Fibroblast of skin of right biceps (primary cell): ENCODE measurements at places on chromosomes 7 and 10.

- DNase-seq = no peak
Measured at GRCh38 chr10:29929006-29929405, 130.4 kb downstream of the JCAD start.

DNA sequence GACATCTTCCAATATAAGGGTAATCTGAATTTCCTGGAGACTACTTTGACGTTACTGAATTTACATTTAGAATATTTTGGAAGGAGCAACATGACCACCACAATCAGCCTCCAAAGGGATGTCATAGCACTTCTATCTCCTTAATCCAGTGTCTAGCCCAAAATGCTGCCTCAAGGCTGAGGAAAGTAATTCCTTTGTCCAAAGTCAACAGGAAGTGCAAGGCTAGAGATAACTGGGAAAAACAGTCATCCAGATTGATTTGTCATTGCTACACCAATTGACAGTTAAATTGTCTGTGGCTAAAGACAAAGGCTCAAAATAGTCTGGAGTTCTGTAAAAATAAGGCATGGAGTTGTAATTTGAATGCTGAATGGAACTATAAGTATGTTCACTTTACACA, 3.9 kb upstream of the TFPI2 start:
- peak; percentile 43 for DNase-seq

DNA sequence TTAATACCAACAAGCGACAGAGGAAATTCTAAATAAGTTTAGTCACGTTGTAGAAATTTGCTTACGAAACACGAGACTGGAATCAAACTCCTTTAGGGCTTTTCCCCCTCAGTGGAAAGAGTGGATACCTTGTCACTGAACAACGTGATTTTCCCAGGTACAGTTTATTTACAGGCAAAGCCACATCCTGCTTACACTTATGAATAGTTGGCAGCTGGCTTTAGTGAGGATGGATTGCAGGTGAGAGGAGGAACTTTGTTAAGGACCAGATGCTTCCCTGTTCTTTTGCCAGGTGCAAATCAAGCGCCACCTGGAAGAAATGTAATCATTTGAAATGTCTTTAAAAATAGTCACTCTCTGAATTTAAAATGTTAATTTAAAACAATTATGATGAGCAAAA, 282.4 kb downstream of the ADARB2 start:
- DNase-seq = no peak

DNA sequence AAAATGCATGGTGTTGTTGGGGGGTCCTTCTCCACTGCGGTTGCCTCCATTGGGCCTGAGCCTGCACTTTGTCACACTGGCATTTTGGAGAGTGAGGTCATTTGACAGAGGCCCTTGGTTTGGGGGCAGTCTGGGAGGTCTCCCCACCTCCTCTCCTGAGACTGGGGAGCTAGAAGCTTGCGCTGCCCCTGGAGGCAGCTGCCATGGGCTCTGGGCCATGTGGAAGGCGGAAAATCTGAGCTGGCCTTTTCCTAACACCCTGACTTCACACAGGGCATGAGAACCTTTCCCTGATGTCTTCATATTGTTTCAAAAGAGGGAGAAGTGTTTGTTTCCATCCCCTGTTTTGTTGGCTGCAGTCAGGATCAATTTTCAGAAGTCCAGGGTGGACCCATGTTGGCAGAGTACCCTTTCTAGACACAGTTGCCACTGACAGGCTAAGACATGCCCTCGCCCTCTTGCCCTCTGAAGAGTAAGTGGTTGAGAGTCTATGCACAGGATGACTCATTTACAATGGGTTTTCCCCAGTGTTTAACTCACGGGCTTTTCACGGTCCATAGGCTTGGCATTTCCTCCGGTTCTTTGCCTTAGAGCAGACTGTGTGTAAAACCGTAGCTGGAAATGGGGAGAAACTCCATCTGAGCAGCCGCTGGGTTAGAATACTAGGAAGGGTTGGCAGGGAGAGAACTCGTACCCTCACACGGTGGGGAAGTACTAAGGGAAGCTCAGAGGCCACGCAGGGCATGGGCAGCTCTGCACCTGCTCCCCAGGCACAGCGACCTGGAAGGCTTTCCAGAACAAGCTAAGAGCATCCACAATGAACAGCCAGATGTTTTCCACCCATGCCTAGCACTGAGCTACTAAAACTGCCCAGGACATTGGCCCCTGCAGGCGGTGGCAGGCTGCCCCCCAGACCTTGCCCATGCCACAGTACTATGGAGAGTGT, 655.0 kb downstream of the SDK1 start:
- DNase-seq = no peak

DNA sequence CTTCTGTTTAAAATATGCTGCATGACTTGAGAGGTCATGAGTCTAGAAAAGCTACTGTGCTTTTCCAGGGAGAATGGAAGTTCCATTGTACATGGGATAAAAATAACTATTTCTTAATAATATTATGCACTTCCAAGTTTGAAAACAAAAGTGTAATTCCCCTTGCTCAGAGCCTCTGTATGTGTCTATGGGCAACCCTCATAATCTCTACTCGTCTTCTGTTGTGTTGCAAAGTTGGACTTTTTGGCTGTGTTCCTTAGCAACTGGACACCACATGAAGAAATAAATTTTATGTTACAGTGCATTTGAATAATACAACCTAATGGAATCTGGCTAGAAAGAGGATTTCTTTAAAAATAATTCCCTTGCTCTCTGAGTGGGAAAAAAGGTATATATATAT, 242.6 kb downstream of the TWIST1 start:
- DNase-seq = no peak

GRCh38 chr10:93299606-93300287, 182.4 kb downstream of the MYOF start:
- DNase-seq = peak; percentile 73

DNA sequence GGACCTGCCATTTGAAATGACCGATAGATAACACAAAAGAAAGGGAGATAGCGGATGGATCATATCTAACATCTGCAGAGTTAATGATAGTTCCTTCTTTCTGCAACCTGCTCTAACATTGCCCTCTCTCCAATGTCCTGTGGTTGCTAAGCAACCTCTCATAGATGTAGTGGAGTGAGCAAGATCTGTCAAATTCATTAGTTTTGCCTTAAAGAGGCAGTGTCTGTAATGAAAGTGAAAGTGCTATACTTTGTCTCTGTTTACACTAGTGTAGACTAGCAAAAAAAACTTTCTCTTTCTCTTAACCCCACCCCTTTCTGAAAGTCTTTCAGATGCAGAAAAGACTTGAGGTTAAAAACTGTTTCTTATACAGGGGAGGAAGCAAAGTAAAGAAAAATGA, 1196.9 kb downstream of the SORCS3 start:
- peak; percentile 2 for DNase-seq

- DNase-seq = peak; percentile 74
Measured at GRCh38 chr10:33193701-33194521, 140.6 kb downstream of the NRP1 start.

DNA sequence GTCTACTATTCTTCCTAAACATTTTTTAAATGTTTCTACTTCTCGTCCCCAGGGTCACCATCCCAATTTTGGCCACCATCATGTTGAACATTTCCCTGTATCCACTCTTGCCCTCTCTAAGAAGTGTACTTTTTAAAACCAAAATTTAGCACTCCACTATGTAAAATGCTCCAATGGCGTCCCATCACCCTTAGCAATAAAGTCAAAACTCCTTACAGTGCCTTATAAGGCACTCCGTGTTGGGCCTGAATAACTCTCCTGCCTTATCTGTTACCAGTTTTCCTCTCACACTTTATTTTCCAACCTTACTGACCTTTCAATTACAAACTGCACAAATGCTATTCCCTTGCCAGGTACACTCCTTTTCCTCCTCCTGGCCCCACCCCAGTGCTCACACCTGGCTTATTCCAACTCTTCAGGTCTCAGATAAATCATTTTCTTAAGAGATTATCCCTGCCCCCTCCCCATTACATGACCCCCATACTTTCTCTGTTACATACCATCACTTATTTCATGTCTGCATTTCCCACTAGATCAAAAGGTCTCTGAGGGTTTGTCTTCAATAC, 1.3 kb downstream of the TMEM168 start:
- no peak for DNase-seq
